ENCODE measurements at places on chromosomes 16 and 17.

- no peak for DNase-seq
Measured at GRCh38 chr17:42809250-42809649, 10.6 kb downstream of the CNTD1 start.

- no peak for DNase-seq
Measured at GRCh38 chr16:27272076-27272475, 3.5 kb upstream of the NSMCE1 start.

GRCh38 chr17:58004060-58004459, 3.0 kb downstream of the SRSF1 start:
- DNase-seq: no peak

DNA sequence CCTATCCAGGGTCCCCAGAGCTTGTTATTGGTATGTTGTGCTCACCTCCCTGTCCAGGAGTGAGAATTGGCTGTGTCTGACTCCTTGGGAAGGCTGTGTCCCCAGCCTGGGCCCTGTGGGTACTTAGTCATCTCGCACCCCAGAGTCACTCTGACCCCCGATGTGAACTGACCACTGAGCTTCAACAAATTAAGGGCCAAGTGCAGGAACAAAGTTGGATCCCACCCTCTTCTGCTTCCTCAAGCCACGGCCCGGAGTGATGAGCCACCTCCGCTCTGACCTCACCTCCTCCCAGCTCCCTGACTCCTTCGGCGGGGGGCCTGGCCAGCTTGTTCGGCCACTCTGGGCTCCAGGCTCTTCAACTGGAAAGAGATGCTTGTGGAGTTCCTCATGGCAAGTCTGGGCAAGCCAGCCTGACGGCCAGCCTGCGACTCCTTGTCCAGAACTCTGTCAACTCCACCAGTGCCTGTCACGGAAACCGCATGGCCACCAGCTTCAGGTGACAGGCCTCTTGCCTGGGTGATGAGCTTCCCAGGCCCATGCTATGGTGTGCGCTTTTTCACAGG, 22.3 kb upstream of the MPRIP start:
- DNase-seq: no peak

DNA sequence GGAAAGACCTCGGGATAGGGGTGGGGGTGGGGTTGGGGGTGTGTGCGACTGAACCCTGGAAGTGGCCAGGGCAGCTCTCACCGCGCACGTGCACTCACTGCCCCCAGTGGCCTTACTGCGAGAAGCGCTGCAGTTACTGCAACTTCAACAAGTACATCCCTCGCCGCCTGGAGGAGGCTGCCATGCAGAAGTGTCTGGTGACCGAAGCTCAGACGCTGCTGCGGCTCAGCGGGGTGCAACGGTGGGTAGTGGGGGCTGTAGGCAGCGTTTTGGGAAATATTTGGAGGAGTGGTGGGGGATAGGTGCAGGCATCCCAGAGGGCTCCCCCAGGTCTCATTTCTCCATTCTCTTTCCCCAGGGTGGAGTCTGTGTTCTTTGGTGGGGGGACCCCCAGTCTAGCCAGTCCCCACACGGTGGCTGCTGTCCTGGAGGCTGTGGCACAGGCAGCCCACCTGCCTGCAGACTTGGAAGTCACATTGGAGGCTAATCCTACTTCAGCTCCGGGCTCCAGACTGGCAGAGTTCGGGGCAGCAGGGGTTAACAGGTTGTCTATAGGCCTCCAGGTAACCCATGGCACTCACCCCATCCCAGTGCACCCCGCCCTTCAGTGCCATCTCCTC, 972 bp downstream of the RSAD1 start:
- DNase-seq: peak; percentile 77

DNA sequence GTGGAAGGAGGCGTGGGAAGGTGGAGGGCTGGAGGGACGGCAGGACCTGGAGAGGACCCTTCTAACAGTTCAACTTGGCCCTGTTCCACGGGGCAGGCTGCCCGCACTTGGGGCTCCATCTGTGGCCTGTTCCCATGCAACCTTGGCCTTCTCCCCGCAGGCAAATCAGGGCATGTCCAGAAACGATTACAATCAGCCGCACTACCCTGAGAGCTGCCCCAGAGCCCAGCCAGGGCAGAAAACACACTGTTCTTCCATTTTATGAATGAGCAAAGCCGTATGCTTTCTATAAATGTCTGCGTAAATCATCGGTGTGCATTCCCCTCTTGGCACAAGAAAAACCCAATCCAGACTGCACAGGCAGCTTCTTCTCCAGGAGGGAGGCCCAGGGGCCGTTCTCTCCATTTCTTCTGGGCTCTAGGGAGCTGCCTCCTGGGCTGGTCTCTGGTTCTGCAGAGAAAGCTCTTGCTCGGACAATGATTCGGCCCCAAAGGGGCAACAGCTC, 228.7 kb downstream of the SOX9 start:
- no peak for DNase-seq
